Cardiac atrium fibroblast (primary cell): ENCODE measurements at places on chromosomes 11 and 22. TPM values are rescaled to one million over a fixed set of nuclear protein-coding genes. Genes with fewer than 3 reads are reported as not detected.

The MUC6 gene
- total RNA-seq = not detected in 2 replicates

The SMC1B gene
- total RNA-seq = not detected in 2 replicates

The DUSP18 gene
- total RNA-seq = 2.3 and 2.9 TPM in 2 replicates

The CHKA gene
- total RNA-seq = 7.9 and 34.1 TPM in 2 replicates

The SERPING1 gene
- total RNA-seq = 169 and 221 TPM in 2 replicates

The SAA4 gene
- total RNA-seq = not detected in 2 replicates

The OR51E2 gene
- total RNA-seq = not detected in 2 replicates

The DSCAML1 gene
- total RNA-seq = not detected in 2 replicates

The FAM180B gene
- total RNA-seq = not detected in 2 replicates

The C2CD2L gene
- 3.4 TPM in 2 replicates for total RNA-seq
